Stimulated activated CD4-positive, alpha-beta T cell treated with anti-CD3 and anti-CD28 coated beads, Interleukin-2, amount 100 ng/mL, for 4 hours (primary cell): ENCODE measurements at places on chromosomes 16 and 17.

DNA sequence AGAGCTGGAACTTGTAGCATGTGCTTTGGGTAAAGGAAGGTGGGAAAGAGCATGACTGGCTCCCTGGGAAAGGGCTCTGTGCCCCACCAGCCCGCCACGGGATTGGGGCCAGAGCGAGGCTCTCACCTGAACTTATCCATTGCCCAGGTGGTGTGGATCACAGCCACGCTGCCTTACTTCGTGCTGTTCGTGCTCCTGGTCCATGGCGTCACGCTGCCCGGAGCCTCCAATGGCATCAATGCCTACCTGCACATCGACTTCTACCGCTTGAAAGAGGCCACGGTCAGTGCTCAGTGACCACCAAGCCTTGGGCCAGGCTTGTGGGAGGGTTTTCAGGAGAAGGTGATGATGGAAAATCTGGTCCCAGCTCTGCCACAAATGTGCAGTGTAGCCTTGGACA, 36.0 kb downstream of the SLC6A2 start:
- no peak for DNase-seq

GRCh38 chr16:65306722-65307121, 184.9 kb upstream of the CDH11 start:
- DNase-seq = no peak

DNA sequence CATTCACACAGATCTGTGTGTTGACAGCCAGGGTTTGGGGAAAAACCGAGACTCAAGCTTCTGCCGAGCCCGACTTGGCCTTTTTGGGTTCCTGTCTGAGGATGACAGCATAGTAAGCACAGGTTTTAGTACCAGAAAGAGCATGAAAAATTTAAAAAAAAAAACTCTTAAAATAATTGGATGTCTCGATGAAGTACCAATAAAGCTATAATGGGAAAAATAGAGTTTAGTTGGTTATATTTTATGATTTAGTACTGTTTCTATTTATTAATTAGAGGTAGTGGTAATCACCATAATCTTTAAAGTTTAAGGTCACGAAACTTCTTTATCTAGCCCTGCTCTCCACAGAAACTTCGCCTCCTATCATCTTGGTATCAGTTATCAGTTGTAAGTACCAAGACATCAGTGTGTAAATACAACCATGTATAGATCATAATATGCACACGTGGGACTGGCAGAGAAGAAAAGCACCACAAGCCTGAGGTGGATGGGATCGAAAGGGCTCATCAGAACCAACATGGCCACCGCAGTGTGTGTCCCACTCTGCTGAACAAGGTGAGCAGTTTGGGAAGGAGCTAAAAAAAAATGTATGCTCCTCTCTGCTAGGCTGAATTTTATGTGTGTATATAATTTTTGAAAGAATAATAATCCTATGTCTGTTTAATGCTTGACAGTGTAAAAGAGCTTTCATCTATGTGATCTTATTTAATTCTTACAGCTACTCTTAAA, 14.4 kb upstream of the EEF2K start:
- DNase-seq = no peak

GRCh38 chr17:5541610-5542202, 42.6 kb downstream of the NLRP1 start:
- DNase-seq = no peak

DNA sequence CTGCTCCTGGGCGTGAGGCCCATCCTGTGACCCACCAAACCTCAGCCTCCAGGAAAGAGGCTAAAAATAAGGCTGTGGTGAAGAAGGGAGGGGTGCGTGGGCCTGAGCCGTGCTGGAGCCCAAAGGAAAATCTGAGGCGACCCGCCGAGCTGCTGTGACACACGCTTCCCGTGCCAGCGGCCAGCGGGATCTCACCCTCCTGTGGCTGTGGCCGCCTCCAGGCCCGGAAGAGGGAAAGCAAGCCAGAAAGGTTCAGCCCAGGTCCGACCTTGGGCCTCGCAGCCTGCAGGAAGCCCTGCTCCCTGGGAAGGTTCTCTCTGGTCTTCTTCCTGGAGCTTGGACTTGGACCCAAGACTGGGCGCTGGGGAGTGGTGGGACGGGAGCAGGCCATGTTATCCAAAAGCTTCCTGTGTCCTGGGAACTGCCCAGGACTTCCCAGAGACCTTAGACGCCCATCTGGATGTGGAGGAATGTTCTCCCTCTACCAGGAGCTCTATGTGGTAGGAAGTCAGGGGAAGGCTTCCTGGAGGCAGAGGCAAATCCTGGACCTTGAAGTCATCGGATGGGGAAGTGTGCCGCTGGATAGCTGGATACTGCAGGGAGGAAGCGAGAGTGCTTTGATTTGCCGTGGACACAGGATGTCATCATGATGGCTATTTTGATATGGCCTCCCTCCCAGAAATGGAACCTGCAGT, 11.4 kb downstream of the SPNS2 start:
- no peak for DNase-seq

- no peak for DNase-seq
These were observed 135.6 kb downstream of the AATF start for GRCh38 chr17:37084372-37084771.

- no peak for DNase-seq
These were observed 29.7 kb downstream of the RAI1 start for GRCh38 chr17:17710728-17711541.

DNA sequence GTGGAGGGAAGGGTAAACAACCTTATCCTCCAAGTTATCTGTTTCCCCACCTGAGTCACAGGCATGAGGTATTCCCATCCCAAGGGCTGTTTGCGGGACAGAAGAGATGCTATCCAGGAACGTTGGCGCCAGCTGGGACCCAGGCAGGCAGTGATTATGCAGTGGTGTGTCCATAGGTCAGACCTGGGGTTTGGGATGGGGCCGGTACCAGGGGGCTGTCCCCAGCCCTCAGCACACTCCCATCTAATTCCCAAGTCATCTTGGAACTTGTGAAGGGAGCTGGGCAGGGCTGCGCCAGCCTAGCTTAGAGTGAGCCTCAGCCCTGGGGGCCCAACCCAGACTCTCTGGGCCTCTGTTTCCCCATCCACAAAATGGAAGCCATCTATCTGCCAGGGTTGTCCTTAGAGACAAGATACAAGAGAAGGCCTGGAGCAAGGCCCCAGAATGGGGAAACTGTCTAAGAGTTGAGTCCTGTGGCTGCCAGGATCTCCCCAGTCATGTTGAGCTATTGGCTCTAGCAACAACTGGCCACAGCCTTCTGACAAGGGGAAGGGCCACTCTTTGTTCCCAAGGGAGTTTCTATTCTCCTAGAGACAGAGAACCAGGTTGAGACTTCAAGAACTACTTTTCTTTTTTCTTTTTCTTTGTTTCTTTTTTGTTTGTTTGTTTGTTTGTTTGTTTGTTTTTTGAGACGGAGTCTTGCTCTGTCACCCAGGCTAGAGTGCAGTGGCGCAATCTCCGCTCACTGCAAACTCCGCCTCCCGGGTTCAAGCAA, 9.8 kb upstream of the JUP start:
- no peak for DNase-seq

- DNase-seq = no peak
These were observed 43.1 kb downstream of the PIK3R5 start for GRCh38 chr17:8922451-8922850.
